ENCODE measurements at places on chromosomes 13 and 19.

DNA sequence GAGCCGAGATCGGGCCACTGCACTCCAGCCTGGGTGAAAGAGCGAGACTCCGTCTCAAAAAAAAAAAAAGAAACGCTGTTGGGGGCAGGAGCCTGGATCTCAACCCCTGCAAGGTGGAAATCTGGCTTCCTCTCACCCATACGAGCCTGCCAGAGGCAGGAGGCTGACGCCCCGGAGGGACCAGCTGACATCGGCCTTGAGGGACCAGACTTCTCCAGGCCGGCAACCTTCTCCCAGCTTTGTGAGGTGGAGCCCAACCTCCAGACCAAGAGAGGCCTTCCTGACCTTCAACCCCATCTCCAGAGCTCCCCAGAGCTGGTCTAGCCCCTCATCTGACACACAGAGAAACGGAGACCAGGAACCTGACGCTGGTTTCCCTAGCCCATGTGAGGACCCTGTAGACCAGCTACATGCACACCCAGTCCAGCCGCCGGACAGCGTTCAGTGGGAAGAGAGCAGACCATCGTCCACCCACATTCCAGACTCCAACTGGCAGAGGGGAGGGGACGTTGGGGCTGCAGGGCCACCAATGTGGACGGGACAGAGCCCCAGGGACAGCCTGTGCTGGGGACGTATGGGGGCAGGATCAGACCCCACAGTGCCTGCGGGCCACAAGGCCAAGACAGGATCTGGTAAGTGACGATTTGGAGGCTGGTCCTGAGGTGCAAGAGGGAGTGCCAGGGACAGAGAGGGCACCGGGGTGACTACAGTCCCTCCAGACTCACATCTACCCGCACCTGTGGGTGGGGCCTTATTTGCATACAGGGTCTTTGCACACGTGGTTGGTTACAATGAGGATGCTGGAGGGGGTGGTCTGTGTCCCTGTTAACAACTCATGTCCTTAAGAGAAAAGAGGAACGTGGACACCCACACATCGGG is 11.4 kb downstream of the SBNO2 start:
- no peak for DNase-seq

DNA sequence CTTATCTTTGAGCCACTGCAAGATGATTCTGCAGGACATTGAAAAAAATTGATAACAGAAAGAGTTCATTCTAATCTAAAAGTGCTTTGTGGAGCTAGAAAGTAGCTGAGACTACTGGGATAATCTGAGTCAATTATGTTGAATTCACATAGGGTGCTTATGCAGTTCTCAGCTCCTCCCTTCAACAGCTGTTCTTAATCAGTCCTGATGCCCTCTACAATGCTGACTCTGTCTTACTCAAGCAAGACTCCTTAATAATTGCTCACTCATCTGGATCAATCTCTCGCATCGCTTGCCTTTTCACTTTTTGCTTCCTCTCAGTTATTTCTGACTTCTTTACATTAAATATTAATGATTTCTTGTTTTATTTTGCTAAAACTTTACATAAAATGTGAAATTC is 182.1 kb downstream of the PCDH17 start:
- DNase-seq: no peak

- no peak for DNase-seq
These were observed 101.9 kb downstream of the FLT1 start for GRCh38 chr13:28392896-28393505.

- DNase-seq: no peak
These were observed 402 bp downstream of the ZSWIM9 start for GRCh38 chr19:48170817-48171347.

GRCh38 chr13:21320642-21321034 is 138.5 kb downstream of the ZDHHC20 start:
- no peak for DNase-seq

Measured in SK-MEL-5 (cell line).